ENCODE measurements at places on chromosomes 13 and 19.

DNA sequence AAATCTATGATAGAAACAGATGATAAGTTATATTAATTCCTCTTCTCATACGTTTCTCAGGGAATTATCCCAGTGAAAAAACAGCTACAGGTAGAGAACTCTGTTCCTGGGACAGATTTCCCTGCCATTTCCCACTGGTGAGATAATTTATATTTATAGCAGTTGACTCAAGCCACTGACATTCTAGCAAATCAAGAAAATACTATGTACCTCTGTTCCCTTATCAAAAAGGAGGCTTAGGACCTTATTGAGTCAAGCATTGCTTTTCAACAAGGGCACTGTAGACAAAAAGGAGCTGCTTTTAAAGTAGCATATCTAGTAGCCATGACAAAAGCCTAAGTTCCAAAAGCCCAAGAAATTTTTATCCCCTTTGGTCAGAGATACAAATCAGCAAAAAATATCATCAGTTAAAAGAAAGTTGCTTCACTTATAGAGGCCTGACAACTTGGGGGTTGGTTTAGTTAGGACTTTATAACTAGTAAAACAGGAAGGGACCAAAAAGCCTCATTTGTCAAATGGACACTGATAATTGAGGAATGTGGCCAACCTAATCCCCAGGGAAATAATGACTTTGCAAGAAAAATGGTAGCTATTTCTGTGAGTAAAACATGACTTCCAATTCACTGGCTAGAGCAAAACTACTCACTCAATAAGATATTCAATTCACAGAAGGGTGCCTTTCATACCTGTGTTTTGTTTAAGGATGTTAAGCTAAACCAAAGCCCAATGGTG, 652.5 kb downstream of the SLITRK1 start:
- DNase-seq: peak; percentile 7

DNA sequence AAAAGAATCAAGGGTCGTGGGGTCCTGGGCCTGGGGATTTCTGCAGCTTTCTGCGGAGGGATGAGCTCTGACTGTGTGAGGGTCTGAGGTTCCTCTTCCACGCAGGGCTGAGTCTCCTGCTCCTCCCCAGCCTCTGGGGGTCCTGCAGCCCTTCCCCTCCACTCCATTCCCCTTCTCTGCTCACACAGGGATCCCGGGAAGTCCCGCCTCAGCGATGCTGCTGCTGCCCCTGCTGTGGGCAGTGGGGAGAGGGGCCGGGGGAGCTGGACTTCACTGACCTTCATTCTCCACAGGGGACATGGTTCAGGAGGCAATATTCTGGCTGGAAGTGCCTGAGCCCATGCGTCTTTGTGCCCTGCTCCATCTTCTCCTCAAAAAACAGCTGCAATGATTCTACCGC, 26.2 kb upstream of the CD33 start:
- DNase-seq: no peak

GRCh38 chr19:45076029-45076850, at the start of gene ZNF296:
TSS of gene ZNF296 (minus strand) at chr19:45076478. CDS start at chr19:45076373, 105 bp downstream.
- no peak for DNase-seq

DNA sequence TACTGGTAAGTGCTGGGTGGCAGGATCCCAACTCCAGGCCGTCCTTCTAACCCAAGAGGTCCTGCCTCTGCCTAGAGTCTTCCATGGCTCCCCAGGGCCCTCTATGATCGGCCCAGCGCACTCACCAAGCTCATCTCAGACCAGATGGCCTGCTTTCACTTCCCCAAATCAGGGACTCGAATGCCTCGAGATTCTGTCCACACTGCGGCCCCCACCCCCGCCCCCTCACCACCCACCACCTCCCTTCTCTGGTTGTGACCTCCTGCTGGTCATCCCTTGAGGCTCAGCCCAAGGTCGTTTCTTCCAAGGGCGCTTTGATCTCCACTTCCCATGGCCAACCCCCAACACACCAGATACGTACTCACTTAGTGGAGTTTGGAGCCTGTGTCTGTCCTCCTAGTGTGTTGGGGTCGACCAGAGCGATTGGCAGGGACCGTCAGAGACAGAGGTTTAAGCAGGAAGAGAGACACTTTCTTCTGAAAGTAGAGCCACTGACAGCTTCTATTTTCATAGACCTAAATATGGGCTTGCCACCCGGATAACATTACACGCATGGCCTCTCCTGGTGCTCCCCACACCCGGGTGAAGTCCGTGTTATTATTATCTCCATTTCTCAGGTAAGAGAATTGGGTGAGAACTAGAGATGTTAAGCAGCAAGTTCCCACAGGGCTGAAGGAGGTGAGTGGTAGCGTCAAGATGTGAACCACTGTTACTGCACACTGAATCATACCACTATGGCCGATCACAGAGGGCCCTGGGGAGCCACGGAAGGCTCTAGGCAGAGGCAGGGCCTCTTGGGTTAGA, at the start of gene FCER2:
FCER2 (minus strand) TSS at position 478 of the 804 bp plus-strand sequence. CDS start 2,371 bp downstream, outside the sequence.
- no peak for DNase-seq
